ENCODE measurements at places on chromosomes 4 and X.

GRCh38 chr4:94489098-94489497 is 37.4 kb downstream of the PDLIM5 start:
- no peak for DNase-seq

DNA sequence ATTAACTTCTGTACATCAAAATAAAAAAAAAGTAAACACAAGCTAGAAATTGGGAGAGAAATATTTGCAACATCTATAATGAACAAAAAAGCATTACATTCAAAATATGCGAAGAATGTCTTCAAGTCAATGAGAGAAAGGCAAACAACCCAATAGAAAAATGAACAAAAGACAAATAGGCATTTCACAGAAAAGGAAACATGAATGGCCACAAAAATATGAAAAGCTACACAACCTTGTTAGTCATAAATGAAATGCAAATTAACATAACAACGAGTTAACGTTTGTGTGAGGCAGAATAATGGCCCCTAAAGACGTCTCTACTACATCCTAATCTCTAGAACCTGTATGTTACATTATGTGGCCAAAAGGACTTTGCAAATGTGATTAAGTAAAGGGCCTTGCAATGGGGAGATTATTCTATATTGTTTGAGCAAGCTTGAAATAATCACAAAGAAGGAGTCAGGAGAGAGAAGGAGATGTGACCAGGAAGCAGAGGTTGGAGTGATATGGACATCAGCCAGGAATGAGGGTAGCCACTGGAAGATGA is 86.8 kb downstream of the WDFY3 start:
- DNase-seq = no peak

GRCh38 chrX:119036107-119037029 is 36.4 kb upstream of the CT47C1 start:
- DNase-seq = no peak

DNA sequence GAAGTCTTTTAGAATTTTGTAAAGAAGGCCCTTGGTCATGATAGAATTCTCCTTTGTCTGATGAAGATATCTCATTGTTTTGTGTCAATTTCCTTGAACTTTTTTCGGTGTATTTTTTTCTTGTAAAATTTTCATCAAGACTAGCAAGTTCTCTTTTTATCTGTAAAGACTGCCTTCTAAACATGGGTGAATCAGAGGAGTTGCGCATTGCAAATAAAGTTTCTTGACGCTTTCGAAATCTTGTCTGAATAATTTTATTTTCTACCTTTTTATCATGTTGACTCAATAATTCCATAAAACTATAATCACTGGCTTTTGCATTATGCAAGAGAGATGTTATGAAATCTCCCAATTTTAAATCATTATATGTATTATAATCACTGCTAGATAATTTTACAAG is 66.2 kb downstream of the NCAPG start:
- DNase-seq = no peak

GRCh38 chr4:2787230-2788100 is 5.4 kb upstream of the SH3BP2 start:
- DNase-seq = no peak

GRCh38 chrX:10165580-10166247 is 8.9 kb downstream of the CLCN4 start:
- no peak for DNase-seq

GRCh38 chrX:98480606-98481005 is 1596.9 kb downstream of the RPA4 start:
- DNase-seq = no peak

- DNase-seq = no peak
Observed at GRCh38 chr4:91127192-91127591, 1000.0 kb downstream of the CCSER1 start.

- no peak for DNase-seq
Observed at GRCh38 chr4:42248972-42249371, 96.5 kb upstream of the BEND4 start.

GRCh38 chr4:170872794-170873193 is 783.0 kb upstream of the AADAT start:
- DNase-seq = no peak

GRCh38 chrX:135094726-135095125 is 25.6 kb downstream of the ETDB start:
- no peak for DNase-seq

DNA sequence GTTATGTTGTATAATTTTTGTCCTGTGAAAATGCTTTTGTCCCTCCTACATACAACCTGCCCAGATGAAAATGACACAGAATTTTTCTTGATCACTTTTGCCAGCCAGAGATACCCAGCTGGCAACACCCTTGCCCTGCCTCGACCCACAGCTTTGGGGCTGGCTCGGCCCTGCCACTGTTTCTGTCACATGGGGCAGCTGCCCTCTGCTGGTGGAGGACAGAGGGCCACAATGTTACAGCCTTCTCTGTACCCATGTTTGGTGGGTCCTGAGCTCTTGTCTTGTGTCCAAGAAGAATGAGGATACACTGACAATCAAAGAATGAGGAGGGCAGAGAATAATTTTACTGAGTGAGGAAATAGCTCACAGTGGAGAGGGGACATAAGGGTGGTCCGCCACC is 31.1 kb downstream of the BMP15 start:
- DNase-seq = no peak

GRCh38 chr4:82898322-82899243 is 2.0 kb upstream of the THAP9 start:
- no peak for DNase-seq

GRCh38 chrX:38081909-38082308 is 75.6 kb downstream of the SYTL5 start:
- no peak for DNase-seq

- no peak for DNase-seq
Observed at GRCh38 chr4:2087170-2087569, 28.0 kb downstream of the NAT8L start.

GRCh38 chrX:11367609-11368430 is 74.6 kb downstream of the AMELX start:
- no peak for DNase-seq

GRCh38 chrX:149074398-149074797 is 430.7 kb downstream of the IDS start:
- DNase-seq = no peak

DNA sequence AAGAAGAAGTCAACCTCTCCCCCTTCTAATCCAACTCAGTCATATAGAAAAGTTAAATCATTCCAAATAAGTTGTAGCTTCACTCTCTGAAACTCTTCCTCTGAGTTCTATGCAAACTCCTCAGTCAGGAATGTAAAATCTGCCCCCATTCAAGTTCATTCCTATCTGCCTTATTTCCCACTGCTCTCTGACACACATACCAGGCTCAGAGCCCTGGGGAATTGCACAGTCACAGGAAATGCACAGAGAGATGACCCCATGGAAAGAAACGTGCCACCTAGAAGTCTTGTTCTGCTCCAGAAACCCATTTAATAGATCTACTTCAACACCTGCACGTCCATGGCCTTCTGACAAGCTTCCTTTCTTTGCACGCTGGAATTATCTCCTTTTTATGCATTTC is 236.0 kb upstream of the VCX3A start:
- DNase-seq = no peak

GRCh38 chrX:46777971-46778810 is 19.3 kb upstream of the SLC9A7 start:
- DNase-seq = no peak

GRCh38 chr4:36502350-36502749 is 220.9 kb downstream of the DTHD1 start:
- DNase-seq = no peak

- no peak for DNase-seq
Observed at GRCh38 chrX:97268182-97268680, 384.5 kb downstream of the RPA4 start.

DNA sequence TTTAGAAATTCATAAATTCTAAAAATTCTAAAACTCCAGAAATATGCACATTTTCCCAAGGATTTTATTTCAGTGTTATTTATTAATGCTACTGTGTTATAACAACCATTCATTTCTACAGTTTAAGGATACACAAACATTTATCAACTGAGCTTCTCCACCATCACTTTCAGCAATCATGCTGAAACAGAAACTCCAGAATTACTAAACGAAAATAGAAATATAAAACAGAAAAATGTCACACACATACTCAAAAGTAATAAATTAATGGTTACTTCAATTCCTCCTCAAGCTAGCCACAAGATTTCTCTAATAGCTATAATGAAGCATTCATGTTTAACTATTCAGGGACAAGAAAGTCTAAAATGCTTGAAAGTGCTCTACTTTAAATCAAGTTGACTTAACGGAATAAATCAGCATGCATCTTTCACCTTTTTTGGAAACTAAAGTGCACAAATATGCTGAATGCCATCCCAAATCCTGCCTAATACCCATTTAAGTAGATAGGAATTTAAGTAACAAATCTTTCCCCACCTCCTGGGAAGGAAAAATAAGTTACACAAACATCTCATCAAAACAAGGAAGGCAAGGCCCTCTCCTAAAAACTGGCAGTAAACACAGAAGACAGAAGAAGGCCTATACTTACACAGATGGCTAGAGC is 563 bp downstream of the FAM13A start:
- DNase-seq = no peak

DNA sequence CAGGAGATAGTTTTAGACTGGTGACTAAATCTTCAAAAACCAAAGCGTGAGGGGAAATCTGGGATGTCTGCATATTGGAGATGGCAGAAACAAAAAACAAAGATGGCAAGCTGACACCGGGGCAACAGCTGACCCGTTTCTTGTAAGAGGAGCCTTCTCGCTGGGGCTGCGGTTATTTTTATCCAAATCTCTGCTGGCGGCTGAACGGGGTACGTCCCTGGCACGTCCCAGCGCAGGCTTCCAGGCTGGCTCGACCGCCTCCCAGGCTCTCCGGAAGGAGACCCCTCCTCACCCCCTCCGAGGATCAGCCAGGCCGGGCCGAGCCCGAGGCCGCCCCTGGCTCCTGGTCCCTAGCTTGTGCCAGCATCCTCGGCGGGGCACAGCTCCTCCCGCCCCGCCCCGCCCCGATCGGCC is 403 bp downstream of the SGCB start:
- DNase-seq = no peak

- no peak for DNase-seq
Observed at GRCh38 chr4:152588869-152589268, 53.0 kb upstream of the FBXW7 start.

DNA sequence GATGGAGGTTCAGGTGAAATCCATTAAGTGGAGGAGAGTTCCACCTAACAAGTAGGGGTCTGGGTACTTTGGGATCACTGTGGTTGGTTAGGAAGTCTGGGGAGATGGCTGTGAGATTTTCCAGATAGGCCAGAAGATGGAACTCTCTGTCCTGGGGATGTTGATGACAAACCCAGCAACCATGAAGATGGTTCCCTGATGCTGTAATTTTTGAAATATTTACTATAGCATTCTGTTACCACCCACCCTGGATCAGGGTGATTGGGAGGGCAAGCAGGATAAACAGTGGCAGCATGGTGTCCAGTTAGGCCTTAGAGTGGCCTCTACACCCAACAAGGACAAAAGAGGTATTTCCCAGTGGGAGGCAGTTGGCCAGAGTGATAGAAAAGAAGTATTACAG is 15.9 kb upstream of the NELFA start:
- no peak for DNase-seq

DNA sequence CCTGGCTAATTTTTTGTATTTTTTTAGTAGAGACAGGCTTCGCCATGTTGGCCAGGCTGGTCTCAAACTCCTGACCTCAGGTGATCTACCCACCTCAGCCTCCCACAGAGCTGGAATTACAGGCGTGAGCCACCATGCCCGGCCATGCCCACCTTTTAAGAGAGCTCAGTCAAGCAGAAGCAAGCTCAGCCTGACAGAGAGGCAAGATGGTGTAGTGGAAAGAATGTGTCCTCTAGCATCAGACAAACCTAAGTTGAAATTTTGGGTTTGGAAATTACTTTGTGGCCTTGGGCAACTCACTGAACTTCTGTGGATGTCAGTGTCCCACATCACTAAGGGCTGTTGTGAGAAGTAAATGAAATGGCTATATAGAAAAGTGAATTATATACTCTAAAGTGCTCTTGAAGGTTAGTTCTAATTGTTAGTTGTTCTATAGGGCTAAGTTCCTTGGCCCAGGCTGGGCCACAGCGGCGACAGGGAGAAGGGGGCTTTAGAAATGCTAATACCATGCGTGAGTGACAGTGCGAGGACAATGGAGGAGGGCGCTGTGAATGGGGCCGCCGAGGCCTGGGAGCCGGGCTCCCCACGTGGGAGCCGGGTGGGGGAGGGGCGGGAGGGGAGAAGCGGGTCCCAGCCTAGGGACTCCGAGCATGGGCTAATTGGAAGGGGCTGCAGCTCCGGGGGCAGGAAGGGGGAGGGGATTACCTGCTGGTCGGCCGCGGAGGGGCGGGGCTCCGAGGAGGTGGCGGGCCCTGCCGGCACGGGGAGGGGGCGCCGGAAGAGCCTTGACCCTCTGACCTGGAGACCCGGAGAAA is 15.6 kb downstream of the PJA1 start:
- no peak for DNase-seq

DNA sequence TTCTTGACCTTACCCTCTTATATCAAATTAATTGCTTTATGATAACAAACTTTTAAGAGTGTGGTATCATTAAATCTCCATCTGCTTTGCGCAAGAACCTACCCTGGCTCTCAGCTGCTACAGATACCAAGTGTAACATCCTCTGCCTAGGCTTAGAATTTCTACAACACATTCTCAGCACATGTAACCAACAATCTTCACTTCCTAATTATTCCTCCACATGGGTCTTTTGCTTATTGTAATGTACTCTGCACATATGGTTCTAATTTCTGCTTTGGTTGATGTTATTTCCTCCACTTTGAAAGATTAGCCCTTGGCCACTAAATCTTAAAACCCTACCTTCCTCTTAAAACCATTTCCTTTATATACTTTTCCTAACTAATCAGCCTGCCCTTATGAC is 242.4 kb downstream of the ARHGAP24 start:
- no peak for DNase-seq

- DNase-seq = no peak
Observed at GRCh38 chr4:158102904-158103303, 69.9 kb downstream of the GASK1B start.

- no peak for DNase-seq
Observed at GRCh38 chrX:2484721-2485648, 15.8 kb downstream of the DHRSX start.

- no peak for DNase-seq
Observed at GRCh38 chr4:8050555-8051206, 107.9 kb downstream of the ABLIM2 start.

- no peak for DNase-seq
Observed at GRCh38 chr4:108483079-108483478, 137.3 kb upstream of the RPL34 start.

DNA sequence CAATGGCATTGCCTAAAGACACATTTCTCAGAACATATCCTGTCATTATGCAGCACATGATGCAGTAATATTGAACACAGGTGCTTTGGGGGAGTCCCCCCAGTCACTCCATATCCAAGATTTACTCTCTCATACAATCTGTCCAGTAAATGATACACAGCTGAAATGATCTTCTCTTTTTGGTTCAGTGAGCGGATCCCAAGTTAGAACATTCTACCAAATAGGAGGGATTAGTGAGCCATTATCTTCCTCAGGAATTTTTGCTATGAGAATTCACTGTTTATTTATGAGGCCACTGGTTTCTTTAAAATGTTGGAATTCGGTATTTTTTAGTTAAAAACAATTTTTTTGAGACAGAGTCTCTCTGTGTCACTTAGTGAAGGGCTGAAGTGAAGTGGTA is 96.5 kb downstream of the TRAPPC11 start:
- no peak for DNase-seq

- no peak for DNase-seq
Observed at GRCh38 chrX:16112428-16112827, 10.9 kb upstream of the GRPR start.

- no peak for DNase-seq
Observed at GRCh38 chr4:181278941-181279340, 964.3 kb upstream of the TENM3 start.

GRCh38 chr4:106056914-106057313 is 161.6 kb downstream of the NPNT start:
- no peak for DNase-seq

GRCh38 chr4:94208266-94208665 is 601 bp downstream of the SMARCAD1 start:
- no peak for DNase-seq

All from NCI-H1436 treated with DMSO at 0.1 percent for 48 hours (cell line).